Hematopoietic multipotent progenitor cell (in vitro differentiated cells): ENCODE measurements at places on chromosomes 2 and 18.

GRCh38 chr2:145094370-145094769, 574.5 kb upstream of the ZEB2 start:
- no peak for DNase-seq

- DNase-seq, result no peak
These were observed 642.7 kb downstream of the NR4A2 start for GRCh38 chr2:155689791-155690190.

DNA sequence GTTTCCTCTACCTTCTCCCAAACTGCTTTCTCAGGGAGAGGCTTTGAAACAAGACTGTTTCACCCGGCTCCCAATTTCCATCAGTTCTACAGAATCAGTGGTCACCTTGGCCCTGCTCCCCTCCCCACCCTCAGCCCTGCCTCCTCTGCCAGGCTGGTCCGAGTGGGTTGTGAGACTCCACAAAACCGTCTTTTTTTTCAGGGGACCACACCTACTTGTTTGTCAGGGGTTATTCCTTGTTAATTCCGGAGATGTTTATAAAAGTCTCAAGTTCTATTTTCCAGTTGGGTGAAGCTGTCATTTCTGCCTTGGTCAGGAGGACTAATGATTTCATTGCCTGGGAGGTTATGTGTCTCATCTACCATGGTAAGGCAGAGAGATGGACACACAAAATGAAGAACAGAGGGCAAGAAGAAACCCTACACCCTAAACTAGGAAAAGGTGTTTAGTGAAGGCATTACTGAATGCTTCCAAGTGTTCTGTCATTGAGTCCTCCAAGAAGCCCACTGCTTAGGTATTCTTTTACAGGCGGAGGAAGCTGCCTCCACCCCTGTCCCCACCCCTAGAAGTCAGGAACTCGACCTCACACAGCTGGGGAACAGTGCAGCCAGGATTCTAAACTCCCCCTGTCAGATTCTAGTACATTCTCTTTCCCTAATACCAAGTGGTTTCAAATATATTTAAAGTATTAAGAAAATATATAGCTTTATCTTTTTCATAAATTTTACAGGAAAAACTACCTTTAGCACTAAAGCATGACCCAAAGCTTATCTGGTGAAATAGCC, 46.3 kb downstream of the COPS8 start:
- no peak for DNase-seq

GRCh38 chr18:26417190-26417589, 131.2 kb downstream of the KCTD1 start:
- no peak for DNase-seq

GRCh38 chr2:38220164-38220563, 144.2 kb upstream of the CYP1B1 start:
- DNase-seq, result no peak

DNA sequence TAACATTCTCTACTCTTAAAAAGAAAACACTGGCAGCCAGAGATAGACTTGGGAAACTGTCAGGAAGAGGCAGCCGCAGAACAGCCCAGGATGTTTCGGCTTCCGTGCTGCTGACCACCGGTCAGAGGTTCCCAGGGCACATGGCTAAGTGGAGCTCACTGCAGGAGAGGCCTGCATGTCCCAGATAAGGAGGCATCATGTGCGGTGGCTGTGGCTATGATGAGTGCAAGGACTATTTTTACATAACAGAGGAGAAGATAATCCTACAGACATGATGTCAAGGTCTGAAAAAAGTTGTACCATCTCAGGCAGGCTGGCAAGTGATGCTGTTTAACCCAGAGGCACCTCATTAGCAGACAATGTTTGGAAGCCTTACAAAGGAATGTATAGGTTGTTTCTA, 252.3 kb downstream of the CYRIA start:
- peak; percentile 91 for DNase-seq

GRCh38 chr2:100992262-100992661, 9.8 kb upstream of the RPL31 start:
- DNase-seq, result no peak

DNA sequence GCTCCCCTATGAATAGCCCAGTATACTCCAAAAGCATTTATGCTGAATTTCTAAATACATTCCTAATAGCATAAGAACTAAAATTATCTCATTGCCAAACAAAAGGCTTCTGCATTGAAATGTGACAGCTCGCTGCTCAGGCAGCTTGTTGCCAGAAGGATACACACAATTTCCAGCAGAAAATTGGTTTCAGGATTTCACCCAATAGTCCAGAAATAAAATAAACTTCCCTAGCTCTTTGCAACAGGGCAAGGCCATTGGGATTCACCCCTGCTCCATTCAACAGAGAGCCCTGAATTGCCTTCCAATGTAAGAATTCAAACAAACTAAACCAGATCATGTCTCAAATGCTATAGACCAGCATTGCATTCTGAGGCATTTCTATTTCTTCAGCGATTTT, 70.7 kb downstream of the RBM43 start:
- DNase-seq, result no peak

DNA sequence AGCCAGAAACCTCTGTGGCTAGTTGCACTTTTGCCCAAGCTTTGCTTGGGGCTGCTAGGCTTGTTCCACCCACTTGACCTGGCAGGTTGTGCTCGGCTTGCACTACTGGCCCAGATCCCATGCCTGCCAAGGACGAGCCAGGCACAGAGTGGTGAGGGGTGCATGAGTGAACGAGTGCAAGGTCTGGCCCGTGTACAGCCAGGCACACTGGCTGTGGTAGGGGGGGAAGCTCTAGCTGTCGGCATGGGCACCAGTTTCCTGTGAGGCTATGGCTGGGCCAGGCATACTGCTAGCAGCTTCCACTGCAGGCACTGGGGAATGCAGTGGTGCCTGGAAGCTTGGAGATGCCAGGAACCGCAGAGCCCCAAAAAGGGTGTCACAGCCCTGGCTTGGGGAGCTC, 210.4 kb downstream of the AKAIN1 start:
- DNase-seq, result no peak

- DNase-seq, result no peak
These were observed 301.3 kb upstream of the RAB12 start for GRCh38 chr18:8307960-8308359.

DNA sequence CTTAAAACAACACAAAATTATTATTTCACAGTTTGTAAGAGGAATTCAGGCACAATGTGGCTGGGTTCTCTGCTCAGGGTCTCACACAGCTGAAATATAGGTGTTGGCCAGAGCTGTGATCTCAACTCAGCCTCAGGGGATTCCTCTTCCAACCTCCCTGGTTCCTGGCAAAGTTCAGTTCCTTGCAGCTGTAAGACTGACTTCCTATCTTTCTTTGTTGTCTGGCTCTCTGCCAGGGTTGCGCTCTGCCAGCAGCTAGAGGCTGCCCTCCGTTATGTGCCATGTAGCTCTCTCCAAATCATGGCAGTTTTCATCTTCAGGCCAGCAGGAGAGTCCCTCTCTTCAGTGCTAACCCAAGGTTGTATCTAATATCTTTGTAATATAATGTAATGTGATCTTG, 272.5 kb upstream of the KCNJ3 start:
- no peak for DNase-seq

DNA sequence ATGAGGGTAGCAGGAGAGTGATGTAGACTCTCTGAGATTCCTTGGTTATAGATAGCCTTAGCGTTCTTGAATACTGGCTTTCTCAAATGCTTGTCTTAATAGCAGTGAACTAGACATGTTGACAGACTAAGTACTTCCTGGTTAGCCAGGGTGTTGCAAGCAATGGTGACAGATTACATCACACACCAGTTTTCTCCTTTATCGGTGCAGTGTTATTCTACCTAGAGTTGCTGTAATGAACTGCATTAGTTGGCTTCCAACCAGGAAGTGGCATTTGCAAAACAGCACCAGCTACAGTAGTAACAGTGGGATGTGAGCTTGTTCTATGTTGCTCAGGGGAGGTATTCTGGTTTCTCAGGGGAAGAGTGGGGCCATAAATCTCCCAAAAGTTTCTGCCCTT, 582.2 kb upstream of the DDX18 start:
- DNase-seq, result no peak

DNA sequence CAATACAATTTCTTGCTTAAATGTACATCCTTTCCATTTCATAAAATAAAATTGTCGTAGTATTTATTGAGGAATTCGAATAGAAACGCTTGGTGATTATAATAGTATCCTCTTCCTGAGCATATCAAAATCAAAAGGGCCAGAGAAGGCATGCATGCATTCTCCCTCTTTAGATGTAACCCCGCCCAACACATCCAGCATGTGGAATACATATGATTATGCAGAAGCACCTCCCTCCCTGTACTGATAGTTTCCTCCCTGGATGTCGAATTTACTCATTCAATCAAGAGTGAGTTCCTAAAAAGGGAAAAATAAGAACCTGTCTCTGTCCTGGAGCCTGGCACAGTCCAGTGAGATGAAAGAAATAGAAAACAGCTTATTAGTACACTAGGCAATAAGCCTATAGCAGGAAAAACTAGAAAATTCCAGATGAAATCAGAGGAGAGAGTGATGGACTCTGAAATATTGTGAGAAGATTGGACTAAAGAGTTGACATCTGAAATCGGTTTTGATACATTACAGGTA, 262.9 kb downstream of the RDH14 start:
- no peak for DNase-seq

DNA sequence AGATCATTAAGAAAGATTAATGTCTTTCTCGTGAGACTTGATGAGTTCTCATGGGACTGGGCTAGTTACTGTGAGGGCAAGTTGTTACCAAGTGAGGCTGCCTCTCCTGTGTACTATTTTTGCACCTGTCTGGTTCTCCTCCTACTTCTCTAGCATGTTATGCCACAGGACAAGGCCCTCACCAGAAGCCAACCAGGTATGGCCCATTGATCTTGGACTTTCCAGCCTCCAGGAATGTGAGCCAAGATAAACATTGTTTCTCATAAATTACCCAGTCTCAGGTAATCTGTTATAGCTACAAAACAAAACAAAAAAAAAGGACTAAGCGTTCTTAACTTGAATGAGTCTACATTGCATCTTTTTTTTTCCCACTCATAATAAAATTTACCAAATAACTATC, 184.1 kb downstream of the CDH7 start:
- DNase-seq, result no peak

GRCh38 chr2:176935543-176936102, 277.0 kb upstream of the HNRNPA3 start:
- DNase-seq, result no peak

GRCh38 chr2:119253760-119254600, 30.3 kb downstream of the STEAP3 start:
- DNase-seq, result no peak

GRCh38 chr18:46250812-46251173, 146.6 kb downstream of the HAUS1 start:
- no peak for DNase-seq

DNA sequence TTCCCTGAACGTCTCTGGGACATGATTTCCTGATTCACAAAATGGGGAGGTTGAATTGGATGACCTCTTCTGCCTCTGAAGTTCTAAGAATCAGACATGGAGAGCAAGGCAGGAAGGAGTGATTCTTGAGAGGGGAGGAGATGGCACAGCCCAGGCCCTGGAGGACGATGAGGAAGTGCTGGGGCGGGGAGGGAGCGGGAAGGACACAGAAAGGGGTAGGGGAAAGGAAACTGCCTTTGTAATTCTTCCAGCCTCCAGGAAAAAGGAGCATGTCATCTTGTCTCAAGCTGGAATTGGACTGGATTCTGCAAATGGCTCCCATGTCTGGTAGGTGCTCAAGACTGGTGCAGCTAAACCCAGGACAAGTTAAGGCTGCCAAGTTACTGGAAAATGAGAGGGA, 97.0 kb upstream of the NCK2 start:
- no peak for DNase-seq
